ENCODE measurements at places on chromosomes 2 and 18.

- no peak for DNase-seq
Observed at GRCh38 chr2:139156730-139157129, 376.5 kb upstream of the NXPH2 start.

DNA sequence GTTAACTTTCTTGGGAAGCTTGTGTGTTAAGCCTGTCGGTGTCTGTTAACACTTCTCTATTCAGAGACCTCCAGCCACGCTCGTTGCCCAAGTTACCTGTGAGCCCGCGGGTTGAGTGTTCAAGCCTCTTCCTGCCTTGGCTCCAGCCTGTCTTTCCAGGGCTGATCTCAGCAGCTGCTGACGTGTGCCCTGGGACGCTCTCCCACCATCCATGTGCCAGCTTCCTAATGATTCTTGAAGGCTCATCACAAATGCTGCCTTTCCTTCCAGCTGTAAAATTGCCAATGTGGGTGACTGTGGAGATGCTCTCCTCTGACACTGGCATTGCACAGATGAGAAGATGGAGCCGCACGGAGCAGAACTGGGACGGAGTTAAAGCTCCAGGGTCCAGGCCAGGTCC is 6.1 kb downstream of the RNF144A start:
- no peak for DNase-seq

GRCh38 chr18:60502591-60502990 is 130.0 kb upstream of the MC4R start:
- no peak for DNase-seq

DNA sequence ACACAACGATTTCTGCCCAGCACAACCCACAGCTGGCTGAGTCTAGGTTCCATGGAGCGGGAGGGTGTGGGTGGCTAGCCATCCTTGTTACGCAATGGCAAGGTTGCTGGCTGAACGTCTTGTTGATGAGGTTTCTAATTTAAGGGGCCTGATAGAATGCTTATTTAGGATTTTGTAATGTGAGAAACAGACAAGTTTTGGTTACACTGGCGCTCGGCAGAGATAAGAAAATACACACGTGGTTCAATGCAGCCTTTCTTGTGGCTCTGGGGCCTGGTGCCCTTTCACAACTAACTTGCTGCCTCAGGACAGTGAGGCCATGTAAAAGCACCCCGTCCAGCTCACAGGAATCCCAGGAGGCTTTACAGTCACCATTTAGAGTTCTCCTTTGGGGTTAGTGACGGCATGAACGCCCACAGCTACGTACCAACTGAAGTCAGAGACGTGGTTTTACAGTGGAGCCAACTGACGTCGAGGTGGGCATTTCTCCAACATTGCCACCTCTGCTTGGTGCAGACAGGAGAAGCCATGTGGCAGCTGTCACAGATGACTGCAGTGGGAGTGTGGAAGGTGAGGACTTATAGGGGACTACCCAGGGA is 29.7 kb upstream of the PIEZO2 start:
- DNase-seq = no peak

GRCh38 chr2:16900405-16901025 is 234.9 kb upstream of the CYRIA start:
- DNase-seq = peak; percentile 45

DNA sequence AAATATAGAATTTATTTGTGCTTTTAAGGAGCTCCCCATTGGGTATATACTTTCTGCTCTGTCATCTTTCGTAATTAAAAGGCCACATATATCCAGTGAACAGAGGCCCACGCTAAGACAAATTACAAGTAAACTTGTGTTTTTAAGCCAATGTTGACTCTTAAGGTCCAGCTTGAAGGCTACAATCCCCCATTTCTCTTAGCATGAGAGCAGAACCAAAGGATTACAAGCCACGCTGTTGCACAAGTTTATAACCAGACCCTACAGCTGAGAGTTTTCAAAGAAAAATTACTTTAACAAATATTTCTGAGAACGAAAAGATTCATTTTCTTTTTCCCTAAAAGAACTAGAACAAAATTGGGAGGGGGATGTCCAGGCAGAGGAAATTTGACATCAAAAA is 471.0 kb downstream of the TXNL1 start:
- DNase-seq = no peak

DNA sequence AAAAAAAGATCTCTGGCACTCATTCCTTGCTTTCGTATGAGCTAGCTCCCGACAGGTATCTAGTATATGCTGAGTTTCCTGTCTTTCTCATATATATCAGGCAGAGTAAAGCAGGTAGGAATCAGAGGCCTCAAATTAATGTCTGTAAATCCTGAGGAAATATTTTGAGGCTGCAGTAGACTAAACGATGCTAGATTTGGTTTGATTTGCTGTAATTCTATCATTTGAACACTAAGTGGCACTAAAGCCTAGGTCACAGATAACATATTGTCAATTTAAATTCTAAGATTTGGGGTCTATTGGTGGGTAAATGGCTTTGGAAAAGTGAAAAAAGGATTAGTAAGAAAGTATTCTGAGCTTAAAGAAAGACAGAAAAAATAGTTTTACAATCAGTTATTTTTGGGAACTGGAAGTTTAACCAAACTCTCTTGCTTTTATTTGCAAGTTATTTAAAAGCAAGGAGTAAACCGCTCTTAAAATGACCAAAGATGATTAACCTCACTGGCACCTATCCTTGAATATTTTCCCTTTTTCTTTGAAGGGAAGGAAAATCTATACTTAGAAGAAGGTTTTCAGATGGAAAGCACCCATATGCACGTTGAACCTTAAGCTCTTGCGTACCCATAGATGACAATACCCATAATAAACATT is 37.6 kb upstream of the SLC4A10 start:
- peak; percentile 23 for DNase-seq

DNA sequence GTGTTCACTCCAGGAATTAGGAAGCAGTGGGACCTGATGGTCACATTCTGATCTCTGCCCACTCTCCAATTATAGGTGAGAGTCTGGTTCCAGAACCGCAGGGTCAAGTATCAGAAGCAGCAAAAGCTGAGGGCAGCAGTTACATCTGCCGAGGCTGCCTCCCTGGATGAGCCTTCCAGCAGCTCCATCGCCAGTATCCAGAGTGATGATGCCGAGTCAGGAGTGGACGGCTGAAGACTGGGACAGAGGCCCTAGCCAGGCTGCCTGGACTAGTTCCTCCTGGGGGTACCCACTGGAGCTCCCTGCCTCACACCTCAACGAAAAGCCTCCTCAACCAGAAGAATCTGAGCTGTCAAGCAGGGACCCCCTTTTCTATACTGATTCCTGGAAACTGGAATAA is 3.3 kb upstream of the SMYD5 start:
- DNase-seq = no peak

DNA sequence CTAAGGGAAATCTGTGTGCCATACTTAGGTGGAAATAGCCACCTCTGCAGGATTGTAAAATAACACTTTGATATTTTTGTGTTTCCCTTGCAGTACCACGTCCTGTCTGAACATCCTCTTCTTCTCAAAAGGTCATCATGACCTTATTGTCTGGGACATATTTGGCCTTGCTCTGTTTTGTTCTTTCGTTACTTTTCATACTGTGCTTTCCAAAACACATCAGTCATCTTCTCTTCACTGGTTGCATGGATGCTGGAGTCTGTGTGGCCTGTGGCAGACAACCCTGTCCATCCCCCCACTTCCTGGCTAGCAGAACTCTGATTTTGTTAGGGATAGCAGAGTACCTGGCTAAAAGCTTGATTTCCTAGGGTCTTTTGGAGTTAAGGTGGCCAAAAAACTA is 9.4 kb upstream of the GREB1 start:
- DNase-seq = no peak

- no peak for DNase-seq
Observed at GRCh38 chr2:191786694-191787093, 60.2 kb downstream of the CAVIN2 start.

GRCh38 chr2:213246497-213247281 is 37.6 kb upstream of the SPAG16 start:
- DNase-seq = peak; percentile 47

- no peak for DNase-seq
Observed at GRCh38 chr2:39640681-39641080, 25.0 kb upstream of the TMEM178A start.

- DNase-seq = peak; percentile 12
Observed at GRCh38 chr2:210199186-210199765, 26.0 kb downstream of the ACADL start.

GRCh38 chr18:62288665-62289008 is 36.5 kb upstream of the TNFRSF11A start:
- no peak for DNase-seq

- no peak for DNase-seq
Observed at GRCh38 chr18:79819064-79819967, 21.6 kb downstream of the KCNG2 start.

- no peak for DNase-seq
Observed at GRCh38 chr2:108629417-108629816, 89.9 kb upstream of the RANBP2 start.

DNA sequence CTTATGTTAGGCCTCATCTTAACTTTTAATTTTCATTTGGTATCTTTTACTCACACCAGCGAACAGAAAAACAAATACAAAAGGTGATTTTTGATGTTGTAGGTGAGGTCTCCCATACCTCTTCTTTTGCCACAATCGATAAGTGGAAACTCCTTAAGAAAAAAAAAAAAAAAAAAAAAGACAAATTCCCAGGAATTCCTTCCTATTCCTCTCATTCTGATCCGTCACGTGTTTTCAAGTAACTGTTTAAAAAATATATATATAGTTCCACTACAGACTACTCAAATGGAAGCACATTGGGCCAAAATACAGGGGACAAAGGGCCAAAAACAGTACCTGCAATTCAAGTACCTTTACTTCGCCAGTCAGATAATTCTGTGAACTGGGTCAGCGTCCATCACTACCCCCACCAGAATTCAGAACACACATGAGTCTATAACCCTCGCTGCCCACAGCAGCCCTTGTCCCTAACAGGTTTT is 16.5 kb downstream of the NMUR1 start:
- DNase-seq = no peak

DNA sequence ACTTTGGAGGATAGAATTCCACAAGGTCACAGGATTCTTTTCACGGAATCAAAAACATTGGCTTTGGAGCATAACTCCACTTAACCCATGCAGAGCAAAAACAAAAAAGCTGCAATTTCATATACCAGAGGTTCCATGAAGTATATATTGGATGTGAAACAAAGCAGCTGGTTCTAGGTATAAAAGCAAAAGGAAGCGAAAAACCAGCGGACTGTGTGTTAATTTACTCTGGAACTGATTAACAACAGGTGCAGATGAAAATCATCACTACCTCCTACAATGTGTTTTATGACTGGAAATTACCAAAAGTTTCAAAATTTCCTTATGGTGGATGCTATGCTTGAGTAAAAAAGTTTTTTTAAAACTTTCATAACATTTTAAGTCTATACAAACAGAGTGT is 54.4 kb upstream of the LINC00305 start:
- no peak for DNase-seq

DNA sequence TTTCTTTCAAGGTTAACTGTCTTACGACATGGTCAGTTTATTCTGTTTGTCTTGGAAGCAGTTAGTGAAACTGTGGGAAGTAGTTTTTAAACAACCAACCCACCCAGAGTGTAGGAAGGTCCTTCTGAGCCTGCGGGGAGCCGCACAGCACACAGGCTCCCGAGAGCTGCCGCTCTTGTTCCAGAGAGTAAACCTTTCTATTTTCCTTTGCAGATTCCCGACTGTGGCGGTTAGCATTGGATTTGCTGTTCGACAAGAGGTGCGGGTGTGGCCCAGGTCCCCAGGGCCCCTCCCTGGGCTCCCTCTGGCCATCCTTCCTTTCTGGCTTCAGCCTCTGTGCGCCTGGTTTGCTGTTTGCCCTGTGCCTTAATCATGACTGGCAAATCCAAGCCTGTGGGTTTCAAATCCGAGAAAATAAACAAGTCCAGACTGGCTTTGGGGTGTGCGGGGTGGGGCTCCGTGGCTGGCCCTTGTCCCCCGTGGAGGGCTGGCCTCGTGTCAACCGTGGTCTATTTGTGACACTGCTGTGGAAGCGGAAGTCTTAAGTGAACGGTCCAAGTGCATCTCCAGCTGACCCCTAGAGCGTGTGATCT is 30.7 kb downstream of the IMPA2 start:
- no peak for DNase-seq

- DNase-seq = no peak
Observed at GRCh38 chr18:48637081-48637990, 98.5 kb downstream of the CTIF start.

DNA sequence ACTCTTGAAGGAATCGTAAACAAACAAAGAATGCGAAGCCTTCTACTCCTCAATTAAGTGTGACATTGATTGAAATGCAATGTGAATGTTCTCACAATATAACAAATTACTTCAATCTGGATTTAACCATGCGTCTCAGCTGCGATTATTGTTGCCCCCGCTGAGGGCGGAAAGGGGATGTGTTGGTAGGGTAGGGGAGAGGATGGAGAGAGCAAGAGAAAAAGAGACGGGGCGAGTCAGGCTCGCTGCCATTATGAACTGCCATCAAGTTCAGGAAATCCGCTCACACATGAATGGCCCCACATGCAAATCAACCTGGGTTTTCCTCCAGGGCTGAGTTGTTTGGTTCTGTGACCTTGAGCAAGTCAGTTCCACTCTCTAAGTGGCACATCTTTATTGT is 129.8 kb downstream of the PXDN start:
- no peak for DNase-seq

DNA sequence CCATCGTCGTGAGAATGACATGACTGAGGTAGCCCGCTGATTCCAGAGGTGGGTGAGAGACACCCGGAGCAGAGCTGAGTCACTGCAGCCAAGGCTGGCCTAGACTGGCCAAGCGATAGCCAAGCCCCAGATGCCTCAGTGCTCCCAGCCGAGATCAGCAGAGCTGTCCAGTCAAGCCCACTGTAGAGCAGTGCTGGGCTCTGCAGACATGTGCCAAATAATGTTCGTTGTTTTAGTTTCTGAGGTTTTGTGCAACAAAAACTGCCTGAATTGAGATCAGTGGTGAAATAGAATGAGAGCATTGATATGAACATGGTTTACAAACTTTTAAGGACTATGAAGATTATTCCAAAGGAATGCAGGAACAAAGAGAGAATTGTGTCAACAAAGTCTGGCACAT is 42.1 kb downstream of the INSIG2 start:
- DNase-seq = no peak

- no peak for DNase-seq
Observed at GRCh38 chr2:128941751-128942150, 623.1 kb upstream of the HS6ST1 start.

DNA sequence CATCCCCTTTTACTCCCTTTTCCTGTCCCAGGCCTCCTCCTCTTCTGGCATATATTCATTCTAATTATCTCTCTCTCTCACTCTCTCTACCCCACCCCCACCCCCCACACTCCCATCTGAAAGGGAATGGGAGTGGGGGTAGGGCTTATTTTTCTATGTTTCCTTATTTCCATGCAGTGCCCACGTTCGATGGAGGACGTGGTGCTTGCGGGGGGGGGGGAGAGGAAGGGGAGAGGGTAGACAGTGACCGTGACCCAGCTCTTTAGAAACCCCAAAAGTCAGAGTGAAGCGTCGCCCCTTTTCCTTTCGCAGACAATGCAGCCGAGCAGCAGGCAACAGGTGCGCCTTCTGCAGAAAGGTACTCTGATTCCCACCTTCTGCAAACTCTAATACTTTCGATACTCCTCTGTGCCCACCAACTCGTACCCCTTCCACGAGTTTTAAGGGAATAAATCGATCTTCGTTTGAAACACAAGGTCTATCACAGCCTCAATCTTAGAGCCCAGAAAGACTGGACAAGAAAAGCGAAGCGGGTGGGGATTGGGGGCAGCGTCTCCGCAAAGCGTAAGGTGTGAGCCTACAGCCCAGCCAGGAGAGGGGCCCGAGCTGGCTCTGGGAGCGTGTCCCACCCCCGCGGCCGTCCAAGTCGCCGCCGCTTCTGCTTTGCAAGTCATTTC is 891 bp upstream of the NR4A2 start:
- DNase-seq = no peak

- DNase-seq = no peak
Observed at GRCh38 chr2:64551851-64552250, 27.7 kb downstream of the AFTPH start.

GRCh38 chr2:172462373-172462848 is 35.0 kb downstream of the ITGA6 start:
- no peak for DNase-seq
